ENCODE measurements at places on chromosomes 12 and 14.

- DNase-seq = no peak
Measured at GRCh38 chr12:45327823-45328383, 112.0 kb downstream of the ANO6 start.

- no peak for DNase-seq
Measured at GRCh38 chr12:82688035-82688501, 1.4 kb downstream of the TMTC2 start.

DNA sequence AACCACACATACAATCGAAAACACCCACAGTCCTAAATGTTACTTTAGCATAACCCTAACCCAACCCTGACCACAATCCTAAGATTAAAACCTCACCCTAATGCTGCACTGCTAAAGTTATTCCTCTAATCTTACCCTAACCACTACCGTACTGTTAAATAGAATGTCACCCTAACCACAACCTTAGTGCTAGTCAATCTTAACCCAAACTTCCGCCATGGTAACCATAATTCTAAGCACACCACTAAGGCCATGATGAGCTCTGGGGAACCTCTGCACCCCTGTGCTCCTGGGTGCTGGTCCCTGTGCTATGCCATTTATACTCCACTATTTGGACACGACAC is 38.0 kb downstream of the LTBP2 start:
- no peak for DNase-seq

DNA sequence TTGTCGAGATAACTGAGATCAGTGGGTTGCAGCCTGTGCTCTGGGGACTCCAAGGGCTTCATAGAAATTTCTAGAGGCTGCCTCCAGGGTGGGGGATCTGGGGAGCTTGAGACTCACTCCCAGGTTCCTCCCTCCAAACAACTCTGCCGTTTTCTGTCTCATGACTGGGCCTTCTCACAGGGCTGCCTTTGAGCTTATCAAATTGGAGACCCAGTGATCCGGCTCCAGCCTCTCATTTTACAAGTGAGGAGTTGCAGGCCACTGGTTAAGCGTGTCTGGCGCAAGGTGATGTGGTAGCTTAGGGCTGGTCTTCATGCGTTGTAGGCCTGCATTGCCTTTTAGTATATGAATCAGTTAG is 85.8 kb downstream of the SLC25A47 start:
- DNase-seq = no peak

DNA sequence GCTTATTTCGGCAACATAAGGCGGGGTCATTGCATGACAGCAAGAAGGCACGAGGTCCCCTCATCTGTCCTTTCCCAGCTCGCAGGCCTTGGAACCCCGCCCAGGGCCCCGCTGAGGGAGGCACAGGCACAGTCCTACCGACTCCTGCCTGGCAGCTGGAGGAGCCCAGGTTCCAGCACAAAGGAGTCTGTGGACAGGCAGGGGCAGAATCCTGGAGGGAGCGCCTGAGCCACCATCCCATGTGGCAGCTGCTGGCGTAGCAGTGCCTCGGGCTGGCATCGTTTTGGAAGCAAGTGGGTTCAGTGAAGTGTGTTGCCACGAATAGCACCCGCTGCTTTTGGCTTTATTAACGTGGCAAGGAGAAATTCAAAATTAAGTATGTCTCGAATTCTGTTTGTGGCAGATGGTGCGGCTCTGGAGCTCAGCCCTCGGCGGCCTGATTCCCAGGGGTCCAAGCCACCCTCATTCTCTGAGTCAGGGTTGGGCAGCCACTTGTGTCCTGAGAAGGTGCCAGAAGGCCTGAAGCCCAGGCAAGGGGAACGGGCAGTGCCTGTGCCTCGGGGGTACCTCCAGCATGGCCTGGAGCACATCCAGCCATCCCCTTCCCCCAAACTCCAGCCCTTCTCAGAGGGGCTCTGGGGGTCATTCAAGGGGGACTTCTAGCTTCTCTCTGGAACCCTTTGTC is 35.9 kb downstream of the SLC8B1 start:
- DNase-seq = no peak

DNA sequence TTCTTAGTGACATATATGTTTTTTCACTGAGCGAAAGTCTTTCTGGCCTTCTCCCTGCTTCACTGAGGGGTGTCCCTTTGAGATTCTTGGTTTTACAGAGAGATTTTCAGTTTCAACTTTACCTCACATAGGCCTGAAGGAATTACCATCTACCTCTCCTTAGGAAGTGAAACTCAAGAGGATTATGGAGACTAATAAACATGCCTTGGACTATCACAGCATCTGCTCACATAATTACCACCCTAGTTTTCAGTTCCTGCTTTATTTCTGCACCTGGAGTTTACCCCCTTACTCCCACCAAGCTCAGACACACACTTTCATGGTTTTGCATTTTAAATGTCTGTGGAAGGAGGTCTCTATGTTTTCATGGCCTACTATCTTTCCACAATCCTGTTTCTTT is 118.3 kb upstream of the SCAF11 start:
- DNase-seq = no peak

DNA sequence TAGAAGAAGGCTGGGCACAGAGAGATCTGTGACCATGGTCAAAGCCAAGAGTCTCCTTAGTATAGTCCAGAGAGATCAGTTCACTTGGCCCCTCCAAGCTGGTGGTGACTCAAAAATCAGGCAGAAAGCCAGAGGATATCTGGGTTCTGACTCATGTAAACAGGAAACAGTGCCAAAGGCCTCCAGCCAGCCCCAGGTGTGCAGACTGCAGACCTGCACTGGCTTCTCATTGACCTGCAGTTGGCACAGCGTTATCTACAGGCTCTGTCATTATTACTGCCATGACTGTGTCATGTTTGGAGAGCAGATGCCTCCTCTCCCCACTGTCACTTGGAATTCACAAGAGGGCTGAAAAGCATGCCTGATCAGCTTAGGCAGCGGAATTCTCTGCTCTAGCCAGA is 295.7 kb upstream of the PRKD1 start:
- no peak for DNase-seq

DNA sequence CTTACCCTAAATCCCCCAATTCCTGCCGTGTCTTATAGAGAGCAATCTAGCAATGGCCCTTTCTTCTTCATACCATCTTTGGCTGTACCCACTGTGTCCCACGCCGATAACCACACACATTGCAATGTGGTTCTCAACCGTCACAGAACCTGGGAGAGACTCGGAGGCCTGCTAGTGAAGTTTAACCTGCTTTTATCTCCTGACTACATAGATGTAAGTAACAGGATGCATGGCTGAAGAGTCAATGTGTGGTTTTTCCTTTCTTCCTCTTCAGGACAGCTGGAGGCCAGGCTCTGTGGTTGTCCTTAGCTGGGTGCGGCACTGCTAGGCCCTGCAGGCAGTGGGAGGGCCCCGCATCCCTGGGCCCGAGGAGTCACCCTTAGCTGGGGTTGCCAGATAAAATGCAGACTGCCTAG is 51.3 kb downstream of the ZNF664 start:
- DNase-seq = no peak

DNA sequence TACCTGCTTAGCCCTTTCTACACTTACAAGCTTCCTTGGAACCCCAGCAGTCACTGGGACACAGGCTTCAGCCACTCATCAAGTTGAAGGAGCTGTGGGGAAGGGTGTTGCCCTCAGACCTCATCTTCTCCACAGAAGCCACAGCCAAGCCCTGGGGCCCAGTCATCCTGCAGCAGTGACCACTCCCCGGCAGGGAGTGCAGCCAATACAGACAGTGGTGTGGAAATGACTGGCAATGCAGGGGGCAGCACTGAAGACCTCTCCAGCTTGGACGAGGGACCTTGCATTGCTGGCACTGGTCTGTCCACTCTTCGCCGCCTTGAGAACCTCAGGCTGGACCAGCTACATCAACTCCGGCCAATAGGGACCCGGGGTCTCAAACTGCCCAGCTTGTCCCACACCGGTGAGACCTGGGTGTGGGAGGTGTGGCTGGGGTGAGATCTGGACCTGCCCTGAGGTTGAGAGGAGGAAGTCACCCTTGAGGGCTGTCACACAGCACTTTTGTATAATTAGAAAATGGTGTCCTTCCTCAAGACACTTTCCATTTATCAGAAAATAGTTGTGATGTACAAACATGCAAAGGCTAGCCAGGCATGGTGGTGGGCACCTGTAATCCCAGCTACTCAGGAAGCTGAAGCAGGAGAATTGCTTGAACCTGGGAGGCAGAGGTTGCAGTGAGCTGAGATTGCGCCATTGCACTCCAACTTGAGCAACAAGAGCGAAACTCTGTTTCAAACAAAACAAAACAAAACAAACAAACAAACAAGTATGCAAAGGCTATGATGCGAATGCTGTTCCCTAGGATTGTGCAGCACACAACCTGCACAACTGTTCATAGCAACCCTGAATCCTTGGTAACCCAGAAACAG is 9.9 kb downstream of the GLI1 start:
- DNase-seq = no peak

- DNase-seq = no peak
Measured at GRCh38 chr12:67431411-67432020, 162.4 kb downstream of the CAND1 start.

GRCh38 chr14:103241531-103241930 is 92.5 kb upstream of the EIF5 start:
- DNase-seq = no peak

- DNase-seq = no peak
Measured at GRCh38 chr12:43294147-43294546, 257.9 kb downstream of the ADAMTS20 start.

- no peak for DNase-seq
Measured at GRCh38 chr12:18747895-18748294, 10.0 kb downstream of the CAPZA3 start.

- no peak for DNase-seq
Measured at GRCh38 chr12:99911967-99912366, 72.8 kb downstream of the ANKS1B start.

- DNase-seq = no peak
Measured at GRCh38 chr12:62977883-62978282, 42.9 kb upstream of the PPM1H start.

DNA sequence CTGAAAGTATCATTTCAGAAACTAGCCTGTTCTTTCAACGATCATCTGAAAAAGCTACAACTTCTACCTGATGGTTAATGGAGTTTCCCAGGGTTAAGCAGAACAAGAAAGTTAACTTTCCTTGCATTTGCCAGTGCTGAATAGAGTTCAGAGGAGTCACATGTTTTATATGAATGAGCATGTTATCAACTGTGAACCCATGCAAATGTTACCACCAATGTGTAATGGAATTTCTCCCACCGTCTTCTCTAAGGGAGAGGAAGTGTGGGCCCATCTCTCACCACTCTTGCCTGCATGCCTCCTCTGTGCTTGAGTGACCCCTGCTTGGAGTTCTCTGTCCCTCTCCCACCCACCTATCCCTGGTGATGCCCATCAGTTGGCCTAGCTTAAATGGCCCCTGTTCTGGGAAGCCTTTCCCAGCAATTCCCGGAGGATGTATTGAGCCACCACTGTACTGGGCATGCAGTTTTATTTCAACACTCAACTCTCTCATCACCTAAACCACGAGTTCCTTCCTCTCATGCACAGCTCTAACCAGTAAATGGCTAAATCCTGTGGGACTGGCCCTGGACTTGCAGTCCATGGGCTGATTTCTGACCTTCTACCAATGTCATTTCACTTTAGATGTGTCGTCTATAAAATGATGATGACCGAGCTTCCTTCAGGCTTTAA is 159.8 kb downstream of the RPAP3 start:
- no peak for DNase-seq

GRCh38 chr12:56636675-56637540 is 6.8 kb upstream of the BAZ2A start:
- peak; percentile 67 for DNase-seq

GRCh38 chr12:23707270-23707669 is 242.2 kb downstream of the SOX5 start:
- no peak for DNase-seq

GRCh38 chr14:56059054-56059453 is 59.2 kb upstream of the PELI2 start:
- no peak for DNase-seq

DNA sequence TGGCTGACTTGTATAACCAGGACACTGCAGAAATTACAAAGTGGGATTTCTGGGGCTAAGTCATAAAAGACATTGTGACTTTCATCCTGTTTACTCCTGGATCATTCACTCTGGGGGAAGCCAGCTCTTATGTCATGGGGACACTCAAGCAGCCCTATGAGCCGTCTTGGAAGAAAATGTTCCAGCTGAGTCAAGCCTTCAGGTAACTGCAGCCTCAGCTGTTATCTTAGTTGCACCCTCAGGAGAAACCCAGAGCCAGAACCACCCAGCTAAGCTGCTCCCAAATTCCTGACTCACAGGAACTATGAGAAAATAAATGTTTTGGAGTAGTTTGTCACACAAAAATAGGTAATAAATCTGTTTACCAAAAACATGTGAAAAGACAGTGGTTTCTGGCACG is 43.1 kb upstream of the GXYLT1 start:
- no peak for DNase-seq

DNA sequence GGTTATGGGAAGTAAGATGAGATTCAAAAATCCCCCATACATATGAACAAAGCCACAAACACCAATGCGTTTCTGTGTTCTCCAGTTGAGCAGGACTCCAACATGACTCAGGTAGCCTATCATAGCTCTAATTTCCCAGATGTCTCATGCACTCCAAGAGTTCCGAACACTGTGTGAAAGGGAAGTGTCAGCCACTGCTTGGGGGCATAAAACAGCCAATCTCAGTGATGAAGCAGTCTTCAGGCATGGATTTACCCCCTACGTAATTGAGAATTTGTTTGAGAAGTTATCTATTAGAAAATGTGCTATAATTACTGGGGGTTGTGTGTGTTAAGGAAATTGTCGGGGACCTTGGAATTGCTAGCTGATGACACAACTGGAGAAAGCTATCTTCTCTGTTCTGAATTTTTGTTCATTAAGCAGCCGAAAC is 153.9 kb upstream of the AVPR1A start:
- no peak for DNase-seq

DNA sequence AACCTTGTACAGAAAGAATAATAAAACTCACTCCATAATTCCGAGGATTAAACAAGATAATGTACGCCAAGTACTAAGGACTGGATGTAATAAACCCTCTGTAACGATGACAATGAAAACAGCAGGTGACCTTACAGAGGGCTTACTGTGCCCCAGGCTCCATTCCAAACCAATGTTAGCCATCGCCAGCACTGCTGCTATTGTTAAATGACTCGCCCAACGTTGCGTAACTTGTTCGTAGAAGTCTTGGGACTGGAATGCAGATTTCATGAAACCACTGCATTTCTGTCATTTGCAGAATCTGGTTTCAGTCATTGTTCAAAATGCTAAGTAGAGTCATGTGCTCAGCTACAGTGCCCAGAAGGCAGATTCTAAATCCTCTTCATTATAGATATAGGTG is 728 bp upstream of the STON2 start:
- DNase-seq = no peak

DNA sequence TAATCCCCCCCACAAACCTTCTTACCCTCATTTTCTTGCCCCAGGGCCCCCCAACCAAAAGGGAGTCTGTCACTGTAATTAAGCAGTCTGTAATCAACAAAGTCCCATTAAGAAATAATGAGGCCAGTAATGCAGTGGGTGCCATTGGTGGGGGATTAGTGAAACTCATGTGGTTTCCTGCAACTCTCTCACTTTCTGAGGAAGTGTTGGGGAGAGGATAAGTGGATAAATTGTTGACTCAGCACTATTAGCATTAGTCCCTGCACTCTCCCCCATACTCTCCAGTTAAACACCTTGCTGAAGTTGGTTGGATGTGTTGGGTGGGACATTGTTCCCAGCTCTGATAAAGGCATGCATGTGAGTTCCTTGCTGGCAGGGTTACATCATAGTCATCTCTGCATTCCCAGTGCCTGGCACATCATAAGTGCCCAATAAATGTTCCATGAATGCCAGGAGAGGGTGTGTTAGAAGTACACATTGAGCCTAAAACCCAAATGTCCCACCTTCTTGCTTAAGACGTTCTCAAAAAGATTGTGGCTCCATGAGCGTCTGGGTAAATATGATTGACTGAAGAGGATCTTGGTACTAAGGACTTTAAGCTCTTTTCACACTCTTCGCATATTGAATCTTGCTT is 45.8 kb upstream of the HOXC13 start:
- DNase-seq = no peak
